ENCODE measurements at places on chromosomes 5 and 9. TPM values are rescaled to one million over a fixed set of nuclear protein-coding genes. Genes with fewer than 3 reads are reported as not detected.

Gene SOX30
- total RNA-seq: not detected

Gene SLC6A18
- total RNA-seq: not detected

Gene RHOBTB3
- total RNA-seq: 1.4 TPM

Gene BARHL1
- total RNA-seq: not detected

Gene CATSPER3
- total RNA-seq: 1.2 TPM

Gene RNF183
- not detected for total RNA-seq

Gene MYORG
- 2.8 TPM for total RNA-seq

Gene CAVIN4
- total RNA-seq: 0.10 TPM

- no peak overlapping the region for H3K27ac ChIP-seq
- DNase-seq: no peak
- H3K4me3 ChIP-seq: no peak overlapping the region
- H3K36me3 ChIP-seq: no peaks in the 10 kb centered on the region
- no peaks in the 10 kb centered on the region for H3K4me1 ChIP-seq
- H3K27me3 ChIP-seq: no peaks in the 10 kb centered on the region
Measured at GRCh38 chr9:26656003-26656870, 236.4 kb downstream of the CAAP1 start.

DNA sequence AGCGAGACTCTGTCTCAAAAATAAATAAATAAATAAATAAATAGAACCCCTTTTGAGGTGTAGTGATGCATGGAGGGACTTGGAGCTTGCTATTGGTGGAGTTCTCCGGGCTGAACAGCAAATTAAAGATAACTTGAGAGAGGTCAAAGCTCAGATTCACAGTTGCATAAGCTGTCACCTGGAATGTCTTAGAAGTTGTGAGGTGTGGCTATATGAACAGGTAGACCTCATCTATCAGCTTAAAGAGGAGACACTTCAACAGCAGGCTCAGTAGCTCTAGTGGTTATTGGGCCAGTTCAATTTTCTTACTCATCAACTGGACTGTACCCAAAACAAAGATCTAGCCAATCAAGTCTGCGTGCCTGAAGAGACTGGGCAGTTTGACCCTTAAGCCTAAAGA is 11.7 kb upstream of the STING1 start:
- H3K36me3 ChIP-seq: no peaks in the 10 kb centered on the region
- peaks cover 18% of the 10 kb centered on the region for H3K4me1 ChIP-seq
- no peak overlapping the region for H3K4me3 ChIP-seq
- no peak for DNase-seq
- no peaks in the 10 kb centered on the region for H3K27me3 ChIP-seq
- H3K27ac ChIP-seq: no peak overlapping the region

- no peaks in the 10 kb centered on the region for H3K27me3 ChIP-seq
- no peak overlapping the region for H3K4me3 ChIP-seq
- peaks cover 20% of the 10 kb centered on the region for H3K4me1 ChIP-seq
- H3K27ac ChIP-seq: no peak overlapping the region
- DNase-seq: no peak
Measured at GRCh38 chr5:76274571-76274970, 128.5 kb upstream of the IQGAP2 start.

GRCh38 chr5:68067976-68068603 is 147.5 kb upstream of the PIK3R1 start:
- no peaks in the 10 kb centered on the region for H3K27me3 ChIP-seq
- DNase-seq: no peak
- H3K4me3 ChIP-seq: no peak overlapping the region

GRCh38 chr5:135030956-135031812 is 2.8 kb downstream of the PITX1 start:
- H3K27ac ChIP-seq: no peak overlapping the region
- H3K4me3 ChIP-seq: peak overlapping the region; percentile 37
- H3K27me3 ChIP-seq: peaks cover 74% of the 10 kb centered on the region
- DNase-seq: no peak
- peaks cover 37% of the 10 kb centered on the region for H3K4me1 ChIP-seq

GRCh38 chr9:109843641-109844040 is 63.6 kb downstream of the PALM2AKAP2 start:
- no peak for DNase-seq
- H3K27ac ChIP-seq: no peak overlapping the region
- peaks cover 4% of the 10 kb centered on the region for H3K27me3 ChIP-seq
- no peaks in the 10 kb centered on the region for H3K4me1 ChIP-seq
- H3K4me3 ChIP-seq: no peak overlapping the region

GRCh38 chr9:21481470-21482056 is 550 bp downstream of the IFNE start:
- H3K4me1 ChIP-seq: no peaks in the 10 kb centered on the region
- no peak for DNase-seq
- no peaks in the 10 kb centered on the region for H3K36me3 ChIP-seq
- H3K27me3 ChIP-seq: peaks cover 15% of the 10 kb centered on the region
- no peak overlapping the region for H3K4me3 ChIP-seq
- H3K27ac ChIP-seq: no peak overlapping the region

- H3K27me3 ChIP-seq: no peaks in the 10 kb centered on the region
- DNase-seq: no peak
- no peak overlapping the region for H3K4me3 ChIP-seq
- H3K27ac ChIP-seq: no peak overlapping the region
Measured at GRCh38 chr5:154372661-154373060, 73.1 kb upstream of the SAP30L start.

GRCh38 chr9:115058175-115058574 is 59.8 kb downstream of the TNC start:
- no peak overlapping the region for H3K27ac ChIP-seq
- H3K4me3 ChIP-seq: no peak overlapping the region
- no peaks in the 10 kb centered on the region for H3K36me3 ChIP-seq
- peaks cover 38% of the 10 kb centered on the region for H3K27me3 ChIP-seq
- no peaks in the 10 kb centered on the region for H3K4me1 ChIP-seq
- no peak for DNase-seq

DNA sequence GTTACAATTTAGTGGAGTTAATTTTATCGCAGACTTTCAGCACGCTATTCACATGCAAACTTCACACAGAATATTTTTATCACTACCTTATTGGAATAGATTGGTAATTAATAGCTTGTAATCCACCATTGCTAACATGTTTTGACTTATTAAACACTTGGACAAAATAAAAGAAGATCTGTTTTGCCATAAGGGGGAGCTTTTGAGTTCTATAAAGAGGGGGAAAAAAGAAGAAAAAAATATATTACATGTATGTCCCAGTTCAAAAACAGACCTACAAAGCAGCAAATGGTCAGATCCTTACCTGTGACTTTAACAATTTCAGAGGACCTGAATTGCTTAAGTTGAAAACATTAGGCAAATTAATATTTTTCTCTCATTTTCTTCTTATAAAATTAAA is 1.2 kb upstream of the PAPPA start:
- no peak overlapping the region for H3K27ac ChIP-seq
- peaks cover 61% of the 10 kb centered on the region for H3K27me3 ChIP-seq
- H3K4me1 ChIP-seq: peaks cover 3% of the 10 kb centered on the region
- DNase-seq: no peak

GRCh38 chr9:34653151-34654072 is 1.4 kb downstream of the IL11RA start:
- no peaks in the 10 kb centered on the region for H3K27me3 ChIP-seq
- no peak overlapping the region for H3K4me3 ChIP-seq
- no peak overlapping the region for H3K27ac ChIP-seq
- H3K4me1 ChIP-seq: peaks cover 38% of the 10 kb centered on the region
- DNase-seq: no peak
- peaks cover 27% of the 10 kb centered on the region for H3K36me3 ChIP-seq

- H3K27me3 ChIP-seq: no peaks in the 10 kb centered on the region
- H3K4me1 ChIP-seq: no peaks in the 10 kb centered on the region
- H3K36me3 ChIP-seq: no peaks in the 10 kb centered on the region
- H3K4me3 ChIP-seq: no peak overlapping the region
- no peak overlapping the region for H3K27ac ChIP-seq
Measured at GRCh38 chr5:9861666-9862256, 231.6 kb upstream of the TAS2R1 start.

DNA sequence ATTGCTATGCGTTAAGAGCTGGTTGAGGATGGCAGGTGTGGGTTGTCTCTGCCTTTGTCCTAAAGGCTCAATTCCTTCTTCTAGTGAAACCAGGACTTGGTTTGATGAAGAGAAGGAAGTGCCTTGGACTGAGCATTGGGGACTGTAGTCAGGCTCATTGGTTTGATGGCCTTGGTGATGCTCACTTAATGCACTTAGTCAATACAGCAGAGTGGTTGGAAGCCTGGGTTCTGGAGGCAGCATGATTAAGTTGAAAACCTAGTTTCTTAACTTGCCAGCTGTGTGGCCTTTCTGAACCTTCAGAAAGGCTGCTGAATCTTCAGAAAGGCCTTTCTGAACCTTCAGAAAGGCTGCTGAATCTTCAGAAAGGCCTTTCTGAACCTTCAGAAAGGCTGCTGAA is 52.4 kb downstream of the PTTG1 start:
- no peak overlapping the region for H3K4me3 ChIP-seq
- no peak overlapping the region for H3K27ac ChIP-seq
- DNase-seq: no peak
- peaks cover 81% of the 10 kb centered on the region for H3K4me1 ChIP-seq
- H3K36me3 ChIP-seq: peaks cover 37% of the 10 kb centered on the region

GRCh38 chr9:79686381-79687130 is 114.8 kb downstream of the TLE4 start:
- H3K4me1 ChIP-seq: peaks cover 21% of the 10 kb centered on the region
- peaks cover 15% of the 10 kb centered on the region for H3K36me3 ChIP-seq
- DNase-seq: no peak
- no peaks in the 10 kb centered on the region for H3K27me3 ChIP-seq
- H3K4me3 ChIP-seq: no peak overlapping the region

DNA sequence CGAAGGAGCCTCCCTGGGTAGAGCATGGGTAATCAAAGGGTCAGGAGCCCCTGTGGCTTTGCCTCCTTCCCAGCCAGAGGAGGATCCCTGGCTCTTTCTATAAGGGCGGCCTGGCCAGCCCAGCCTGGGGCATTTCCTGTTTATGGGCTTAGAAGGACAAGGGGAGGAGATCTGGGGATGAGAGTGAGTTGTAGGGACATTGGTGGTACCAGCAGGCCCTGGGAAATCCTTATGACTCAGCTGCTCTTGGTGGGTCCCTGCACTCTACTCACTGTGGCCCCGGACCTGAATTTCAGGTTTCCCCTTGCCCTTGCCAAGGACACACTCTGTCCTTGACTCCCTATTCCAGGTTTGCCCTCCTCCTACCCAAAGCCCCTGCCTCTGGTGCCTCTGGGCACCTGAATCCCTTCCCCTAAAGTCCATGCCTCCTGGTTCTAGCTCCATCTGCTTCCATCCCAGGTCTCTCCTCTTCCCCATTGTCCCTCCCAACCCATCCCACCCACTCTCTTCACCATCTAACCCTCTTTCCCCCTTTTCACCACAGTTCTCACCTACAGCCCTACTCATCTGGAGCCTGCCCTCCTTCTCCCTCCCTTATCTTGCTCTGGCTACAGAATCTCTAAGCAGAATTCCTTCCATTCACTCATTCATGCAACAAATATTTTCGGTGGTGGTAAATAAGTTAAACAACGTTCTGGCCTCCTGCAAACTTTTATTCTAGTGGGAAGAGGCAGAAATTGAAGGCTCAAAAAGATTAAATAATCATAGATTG is 34.9 kb downstream of the PCDH1 start:
- peak overlapping the region; percentile 59 for H3K27ac ChIP-seq
- no peak overlapping the region for H3K4me3 ChIP-seq
- no peaks in the 10 kb centered on the region for H3K36me3 ChIP-seq

DNA sequence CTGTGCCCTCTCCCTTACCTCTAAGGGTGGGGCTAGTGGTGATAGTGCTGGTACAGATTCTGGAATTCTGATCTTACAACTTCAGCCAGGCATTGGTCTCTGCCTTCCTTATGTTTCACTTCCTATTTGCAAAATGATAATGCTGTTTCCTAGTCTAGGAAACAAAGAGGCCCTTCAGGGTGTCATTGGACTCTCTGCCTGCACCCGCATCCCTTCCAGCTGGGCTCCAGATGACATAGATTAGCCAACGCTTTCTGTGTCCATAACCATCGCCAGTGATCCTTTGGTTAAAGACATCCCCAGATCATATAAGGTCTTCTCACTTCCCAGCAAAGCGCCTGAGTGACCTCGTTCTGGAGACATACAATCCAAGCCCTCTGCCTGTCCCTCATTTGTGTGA is 180.7 kb downstream of the ERCC6L2 start:
- no peak overlapping the region for H3K27ac ChIP-seq
- DNase-seq: no peak
- H3K4me1 ChIP-seq: peaks cover 1% of the 10 kb centered on the region
- no peaks in the 10 kb centered on the region for H3K36me3 ChIP-seq
- H3K27me3 ChIP-seq: no peaks in the 10 kb centered on the region

DNA sequence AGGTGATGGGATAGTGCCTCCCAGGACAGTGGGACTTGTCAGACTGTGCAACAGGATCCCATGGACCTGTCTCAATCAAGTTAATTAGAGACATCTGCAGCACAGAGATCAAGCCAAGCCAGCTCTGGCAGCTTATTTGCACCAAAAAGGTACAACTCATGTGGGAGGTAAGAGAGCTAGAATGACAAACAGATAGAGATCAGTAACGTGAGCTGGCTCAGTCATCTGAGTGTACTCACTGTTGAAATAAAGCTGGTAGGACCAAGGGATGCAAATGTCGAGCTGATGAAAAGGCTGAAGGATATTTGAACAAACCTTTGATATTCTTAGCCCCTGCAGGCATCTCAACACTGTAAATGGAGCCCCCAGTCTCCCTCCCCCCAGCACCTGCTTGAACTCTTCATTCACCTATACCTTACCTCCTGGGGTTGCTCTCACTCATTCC is 198.1 kb downstream of the EFNA5 start:
- peaks cover 15% of the 10 kb centered on the region for H3K4me1 ChIP-seq
- H3K27me3 ChIP-seq: peaks cover 4% of the 10 kb centered on the region
- no peak overlapping the region for H3K4me3 ChIP-seq
- no peak overlapping the region for H3K27ac ChIP-seq
- H3K36me3 ChIP-seq: no peaks in the 10 kb centered on the region

- no peak overlapping the region for H3K4me3 ChIP-seq
- no peak overlapping the region for H3K27ac ChIP-seq
- no peaks in the 10 kb centered on the region for H3K27me3 ChIP-seq
- no peaks in the 10 kb centered on the region for H3K36me3 ChIP-seq
- no peak for DNase-seq
Measured at GRCh38 chr5:79172269-79172668, 60.7 kb downstream of the BHMT start.

DNA sequence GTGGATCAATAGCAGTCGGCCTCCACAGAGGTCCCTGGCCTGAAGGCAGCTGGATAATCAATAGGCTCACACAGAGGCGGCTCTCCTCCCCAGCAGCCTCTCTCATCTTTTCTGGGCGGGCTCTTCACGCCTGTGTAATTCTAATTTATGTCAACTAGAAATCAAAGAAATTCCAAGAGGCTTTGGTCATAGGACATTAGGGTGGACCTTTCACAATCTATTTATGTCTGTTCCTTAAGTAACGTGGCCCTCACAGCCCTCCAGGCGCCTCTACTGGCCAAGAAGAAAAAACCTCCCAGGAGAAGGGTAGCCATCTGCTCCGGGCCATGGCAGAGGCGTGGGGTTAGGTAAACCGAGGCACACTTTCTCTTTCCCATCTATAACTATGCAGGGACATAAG is 205.1 kb upstream of the EFNA5 start:
- no peak for DNase-seq
- H3K4me1 ChIP-seq: peaks cover 4% of the 10 kb centered on the region
- no peaks in the 10 kb centered on the region for H3K27me3 ChIP-seq
- no peak overlapping the region for H3K27ac ChIP-seq
- no peak overlapping the region for H3K4me3 ChIP-seq
- H3K36me3 ChIP-seq: no peaks in the 10 kb centered on the region

GRCh38 chr5:31021181-31021624 is 172.3 kb upstream of the CDH6 start:
- DNase-seq: no peak
- H3K27me3 ChIP-seq: no peaks in the 10 kb centered on the region
- H3K4me3 ChIP-seq: no peak overlapping the region
- no peak overlapping the region for H3K27ac ChIP-seq
- no peaks in the 10 kb centered on the region for H3K4me1 ChIP-seq

- no peak overlapping the region for H3K27ac ChIP-seq
Measured at GRCh38 chr9:88005240-88005639, 30.9 kb upstream of the CDK20 start.
